ENCODE measurements at places on chromosomes 5 and 9.

DNA sequence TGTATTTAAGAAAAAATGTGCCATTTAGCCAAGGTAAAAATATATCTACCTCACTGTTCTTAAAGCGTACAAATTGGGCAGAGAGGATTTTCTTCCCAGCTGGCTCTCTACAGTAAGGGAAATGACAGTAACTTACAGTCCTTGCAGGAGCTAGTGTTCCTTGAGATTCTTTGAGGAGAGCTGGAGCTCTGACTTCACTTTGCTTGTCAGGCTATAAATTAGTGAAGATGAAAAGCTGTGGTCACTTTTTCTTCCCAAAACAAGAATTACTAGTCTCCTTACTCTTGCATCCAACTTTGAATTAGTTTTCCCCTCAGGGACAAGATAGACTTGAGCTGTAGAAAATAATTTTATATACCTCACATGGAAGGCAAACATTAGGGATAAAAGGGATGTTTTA, 129.9 kb downstream of the ZSWIM6 start:
- DNase-seq = no peak

DNA sequence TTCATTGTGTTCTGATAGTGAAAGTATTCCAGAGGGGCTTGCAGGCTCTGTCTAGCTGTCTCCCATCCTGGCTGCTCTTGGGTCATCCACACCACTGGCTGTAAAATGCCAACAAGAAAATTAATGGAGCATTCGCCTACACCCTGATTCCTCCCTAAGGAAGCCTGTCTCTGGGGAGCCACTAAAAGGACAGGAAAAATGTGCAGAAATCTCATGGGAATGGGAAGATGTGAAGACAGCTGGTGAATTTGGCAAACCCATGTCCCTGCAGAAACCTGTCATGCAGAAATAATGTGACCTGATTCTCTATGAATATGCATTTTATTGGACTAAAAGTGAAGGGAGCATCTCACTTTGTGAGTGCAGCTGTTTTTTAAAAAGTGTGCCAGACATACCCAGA, 265.6 kb downstream of the TUSC1 start:
- DNase-seq = no peak

- DNase-seq = no peak
Measured at GRCh38 chr9:1456301-1457024, 406.3 kb downstream of the DMRT2 start.

GRCh38 chr9:69535286-69535832, 136.8 kb downstream of the APBA1 start:
- no peak for DNase-seq

- peak; percentile 65 for DNase-seq
Measured at GRCh38 chr5:150266871-150267291, 22.7 kb downstream of the CAMK2A start.

DNA sequence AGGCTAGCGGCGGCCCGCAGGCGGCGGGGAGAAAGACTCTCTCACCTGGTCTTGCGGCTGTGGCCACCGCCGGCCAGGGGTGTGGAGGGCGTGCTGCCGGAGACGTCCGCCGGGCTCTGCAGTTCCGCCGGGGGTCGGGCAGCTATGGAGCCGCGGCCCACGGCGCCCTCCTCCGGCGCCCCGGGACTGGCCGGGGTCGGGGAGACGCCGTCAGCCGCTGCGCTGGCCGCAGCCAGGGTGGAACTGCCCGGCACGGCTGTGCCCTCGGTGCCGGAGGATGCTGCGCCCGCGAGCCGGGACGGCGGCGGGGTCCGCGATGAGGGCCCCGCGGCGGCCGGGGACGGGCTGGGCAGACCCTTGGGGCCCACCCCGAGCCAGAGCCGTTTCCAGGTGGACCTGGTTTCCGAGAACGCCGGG, 253 bp downstream of the SLC12A2 start:
- no peak for DNase-seq

DNA sequence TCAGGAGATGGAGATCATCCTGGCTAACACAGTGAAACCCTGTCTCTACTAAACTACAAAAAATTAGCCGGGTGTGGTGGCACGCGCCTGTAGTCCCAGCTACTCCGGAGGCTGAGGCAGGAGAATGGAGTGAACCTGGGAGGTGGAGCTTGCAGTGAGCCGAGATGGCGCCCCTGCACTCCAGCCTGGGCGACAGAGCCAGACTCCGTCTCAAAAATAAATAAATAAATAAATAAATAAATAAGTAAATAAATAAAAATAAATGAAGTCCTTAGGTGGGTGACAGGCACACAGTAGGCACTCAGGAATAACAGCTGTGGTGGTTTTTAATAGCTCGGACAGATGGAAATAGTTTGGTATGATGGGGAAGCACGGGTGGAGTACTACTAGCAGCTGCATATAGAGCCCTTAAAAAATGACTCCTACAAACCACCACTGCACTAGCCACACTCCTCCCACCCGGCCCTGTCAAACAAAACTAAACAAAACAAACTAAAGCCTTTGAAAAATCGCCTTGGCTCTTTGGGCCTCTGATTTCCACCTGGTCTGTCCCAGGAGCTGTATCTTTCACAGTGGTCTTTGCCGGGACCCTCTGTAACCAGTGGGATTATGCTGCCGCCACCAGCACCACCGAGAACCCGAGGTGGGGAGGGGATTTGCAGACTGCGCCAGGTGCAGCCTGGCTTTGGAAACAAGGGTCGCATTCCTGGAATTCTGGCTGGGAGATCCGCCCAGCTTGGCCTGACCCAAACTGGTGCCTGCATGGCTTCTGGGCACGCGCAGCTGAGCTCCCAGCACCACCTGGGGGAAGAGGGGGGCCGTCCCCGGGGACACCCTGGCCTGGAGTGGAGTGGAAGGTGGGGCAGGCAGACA, 5.1 kb upstream of the WDR5 start:
- DNase-seq = peak; percentile 81
